ENCODE measurements at places on chromosomes 6 and 20. TPM values are rescaled to one million over a fixed set of nuclear protein-coding genes. Genes with fewer than 3 reads are reported as not detected.

DNA sequence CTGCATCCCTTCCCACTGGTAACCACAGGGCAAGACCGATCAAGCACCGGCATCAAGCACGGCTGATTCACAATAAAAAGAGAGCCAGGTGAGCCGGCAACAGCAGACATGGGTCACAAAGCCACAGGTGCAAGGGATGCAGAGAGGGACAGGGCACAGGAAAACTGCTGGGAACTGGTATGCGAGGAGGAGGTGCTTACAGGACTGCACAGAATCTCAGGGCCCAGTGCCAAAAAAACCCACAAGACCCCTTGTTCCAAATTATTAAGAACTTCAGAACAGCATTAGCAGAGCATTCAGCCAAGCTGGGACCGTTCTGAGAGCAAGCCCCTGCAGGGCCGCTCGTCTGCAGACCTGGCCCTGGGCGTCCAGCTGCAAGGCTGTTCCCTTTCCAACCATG, 35.4 kb downstream of the BFSP1 start:
- no peak for DNase-seq

DNA sequence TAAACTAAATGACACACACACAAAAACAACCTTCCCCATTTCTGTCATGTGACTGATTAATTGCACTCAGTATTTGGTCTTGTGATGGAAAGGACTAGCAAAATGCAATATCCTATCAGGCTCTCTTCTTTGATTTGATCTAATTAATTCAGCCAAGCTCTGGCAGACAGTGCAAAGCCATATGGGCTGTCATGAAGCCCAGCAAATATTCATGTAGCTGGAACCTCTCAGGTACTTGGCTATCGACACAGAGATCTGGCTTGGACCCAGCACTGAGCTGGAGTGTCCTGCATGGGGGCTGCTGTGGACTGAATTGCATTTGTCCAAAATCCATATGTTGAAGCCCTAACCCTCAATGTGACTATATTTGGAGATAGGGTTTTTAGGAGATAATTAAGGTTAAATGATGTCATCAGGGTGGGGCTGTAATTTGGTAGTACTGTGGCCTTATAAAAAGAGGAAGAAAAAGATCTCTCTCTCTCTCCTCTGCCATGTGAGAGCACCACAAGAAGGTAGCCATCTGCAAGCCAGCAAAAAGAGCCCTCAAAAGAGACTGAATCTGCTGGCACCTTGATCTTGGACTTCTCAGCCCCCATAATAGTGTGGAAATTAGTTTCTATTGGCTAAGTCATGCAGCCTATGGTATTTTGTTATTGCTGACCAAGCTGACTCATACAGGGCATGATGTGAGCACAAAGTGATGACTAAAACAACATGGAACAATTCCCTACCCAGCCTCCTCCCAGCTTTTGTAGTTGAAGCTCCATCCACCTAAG, 77.1 kb downstream of the STMND1 start:
- DNase-seq, result no peak

GRCh38 chr6:148547110-148547509, 199.7 kb upstream of the UST start:
- no peak for DNase-seq

PGBD1 gene
- 10.5 TPM for total RNA-seq

WFDC6 gene
- total RNA-seq, result not detected

- no peak for DNase-seq
Measured at GRCh38 chr6:150499882-150500312, 99.8 kb upstream of the PLEKHG1 start.

GRCh38 chr6:86707545-86708120, 229.7 kb upstream of the HTR1E start:
- DNase-seq, result no peak

- no peak for DNase-seq
Measured at GRCh38 chr6:145090801-145091585, 644.3 kb downstream of the EPM2A start.

DNA sequence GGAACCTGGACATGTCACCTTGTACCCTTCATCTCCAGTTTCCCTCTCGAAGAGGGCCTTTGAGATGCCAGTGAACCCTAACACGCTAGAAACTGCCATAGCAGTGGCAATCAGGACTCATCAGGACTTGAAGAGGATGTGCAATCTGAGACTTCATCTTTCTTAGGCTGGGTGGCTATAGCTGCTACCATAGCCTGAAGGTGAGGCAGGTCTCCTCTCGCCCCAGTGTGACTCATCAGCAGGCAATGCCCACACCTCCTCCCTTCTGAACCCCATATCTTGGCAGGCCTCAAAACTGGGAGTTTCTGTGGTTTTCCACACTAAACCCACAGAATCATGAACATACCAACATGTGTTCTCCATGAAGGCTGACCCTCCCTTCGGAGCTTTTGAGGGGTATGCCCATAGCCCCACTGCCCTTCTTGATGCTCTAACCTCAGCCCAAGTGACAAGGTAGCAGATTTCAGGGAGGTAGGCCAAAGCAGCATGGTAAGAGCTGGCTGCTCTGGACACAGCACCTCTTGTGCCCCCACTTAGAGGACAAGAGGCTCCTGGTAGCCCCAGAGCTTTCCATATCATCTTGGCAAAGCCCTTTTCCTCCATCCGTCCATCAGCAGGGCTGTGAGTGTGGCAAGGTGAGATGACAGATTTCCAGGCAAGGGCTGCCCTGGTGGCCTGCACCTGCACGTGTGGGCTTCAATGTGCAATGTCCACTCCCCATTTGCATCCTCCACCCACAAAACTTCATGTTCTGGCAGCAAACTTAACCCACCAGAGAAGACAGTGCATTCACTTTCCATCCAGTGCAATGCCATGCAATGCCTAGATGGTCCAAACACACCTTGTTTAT, 2.6 kb downstream of the BLCAP start:
- no peak for DNase-seq

PPP2R5D gene
- 55.3 TPM for total RNA-seq

Measured in GM23338 (cell line).